Frontal cortex (tissue), 4 donors: ENCODE measurements at places on chromosomes 5 and 9.

DNA sequence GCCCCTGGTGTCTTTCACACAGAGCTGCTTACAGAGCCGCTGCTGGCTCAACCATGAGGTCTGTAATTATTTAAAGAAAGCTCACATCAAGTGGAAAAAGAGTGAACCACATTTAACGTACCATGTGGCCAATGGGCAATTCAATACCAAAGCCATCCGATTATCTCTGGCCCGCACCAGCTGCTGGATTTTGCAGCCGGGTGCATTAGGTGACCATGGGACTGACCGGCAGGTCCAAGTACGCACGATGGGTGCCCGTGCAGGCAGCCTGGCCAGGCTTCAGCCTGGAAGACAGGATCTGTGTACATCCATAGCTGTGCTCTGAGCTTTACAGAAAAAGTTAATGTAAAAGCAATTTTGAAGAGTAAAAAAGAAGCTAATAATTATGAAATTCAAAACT lies 20.5 kb downstream of the PPARGC1B start:
- no peak for DNase-seq

DNA sequence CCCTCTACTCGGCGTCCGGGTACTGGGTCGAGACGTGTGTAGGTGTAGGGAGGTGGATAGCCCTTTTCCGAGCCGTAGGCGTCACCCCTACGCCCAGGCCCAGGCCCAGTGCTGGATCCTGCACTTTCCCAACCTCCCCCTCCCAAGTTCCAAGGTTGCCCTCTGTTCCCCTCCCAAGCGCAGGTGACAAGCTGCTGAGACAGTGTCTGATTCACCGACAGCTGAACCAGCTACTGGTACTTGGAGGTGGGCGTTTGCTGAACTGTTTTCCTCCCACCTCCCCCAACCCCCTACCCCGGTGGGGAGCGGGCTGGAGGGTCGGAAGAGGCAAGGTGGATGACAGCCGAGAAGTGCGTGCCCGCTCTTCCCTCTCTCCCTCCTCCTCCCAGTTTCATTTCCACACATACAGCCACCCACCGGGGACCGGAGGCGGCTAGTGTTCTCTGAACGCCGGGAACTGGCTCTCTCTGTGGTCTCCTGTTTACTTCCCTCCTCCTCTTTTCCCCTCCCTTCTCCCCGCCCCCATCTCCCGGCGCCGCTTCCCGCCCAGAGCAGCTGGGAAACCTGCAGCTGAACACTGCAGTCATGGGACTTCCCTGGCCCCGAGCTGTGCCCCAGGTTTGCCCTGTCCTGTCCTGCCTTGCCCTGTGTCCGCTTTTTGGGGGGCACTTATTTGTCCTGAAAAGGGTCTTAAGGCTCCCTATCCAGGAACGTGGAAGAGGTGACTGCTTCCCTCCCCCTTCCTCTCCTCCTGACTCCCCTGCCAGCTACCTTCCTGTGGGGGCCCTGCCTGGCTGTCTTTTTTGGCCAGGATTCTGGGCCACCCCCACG lies 6.2 kb upstream of the KLF9 start:
- peak; percentile 71 for DNase-seq

- DNase-seq = no peak
Measured at GRCh38 chr9:2086971-2087370, 71.8 kb downstream of the SMARCA2 start.

DNA sequence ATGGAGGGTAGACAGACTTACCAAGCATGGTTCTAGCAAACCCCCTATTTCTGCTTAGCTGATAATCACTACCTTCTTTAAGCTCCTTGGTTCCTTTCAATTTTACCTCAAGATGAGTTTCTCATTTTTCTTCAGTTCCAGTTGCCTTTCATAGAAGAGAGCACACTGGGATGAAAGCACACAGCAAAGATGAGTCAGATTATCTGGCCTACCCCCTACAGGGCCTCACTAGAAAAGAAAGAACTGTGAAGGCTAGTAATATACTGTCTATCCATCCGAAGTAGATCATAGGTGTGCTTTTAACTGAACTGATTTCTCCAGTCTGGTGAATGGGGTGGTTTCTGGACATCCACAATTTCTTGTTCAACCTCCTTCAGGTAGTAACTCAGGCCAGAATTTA lies 122.5 kb downstream of the TRPM3 start:
- DNase-seq = no peak

- no peak for DNase-seq
Measured at GRCh38 chr5:83474991-83475390, 3.4 kb downstream of the VCAN start.

DNA sequence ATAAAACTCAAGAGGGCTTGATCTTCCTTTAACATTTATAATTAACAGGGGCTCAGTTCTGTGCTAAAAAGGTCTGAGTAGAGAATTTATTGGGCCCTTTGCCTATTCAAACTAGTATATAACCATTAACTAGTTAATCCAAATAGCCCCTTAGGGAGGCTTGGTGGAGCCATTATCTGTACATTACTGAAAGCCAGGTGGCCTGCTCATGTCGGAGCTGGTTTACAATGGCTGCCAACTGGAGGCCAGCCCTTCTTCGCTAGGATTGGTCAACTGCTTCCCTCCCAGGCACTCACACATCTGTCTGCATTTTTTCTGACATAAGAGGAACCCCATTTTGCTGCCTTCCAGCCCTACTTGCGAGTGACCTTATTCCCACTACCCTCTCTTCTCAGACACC lies 30.4 kb upstream of the NDFIP1 start:
- DNase-seq = no peak

GRCh38 chr9:96168882-96169281 lies 133.1 kb downstream of the HSD17B3 start:
- no peak for DNase-seq

DNA sequence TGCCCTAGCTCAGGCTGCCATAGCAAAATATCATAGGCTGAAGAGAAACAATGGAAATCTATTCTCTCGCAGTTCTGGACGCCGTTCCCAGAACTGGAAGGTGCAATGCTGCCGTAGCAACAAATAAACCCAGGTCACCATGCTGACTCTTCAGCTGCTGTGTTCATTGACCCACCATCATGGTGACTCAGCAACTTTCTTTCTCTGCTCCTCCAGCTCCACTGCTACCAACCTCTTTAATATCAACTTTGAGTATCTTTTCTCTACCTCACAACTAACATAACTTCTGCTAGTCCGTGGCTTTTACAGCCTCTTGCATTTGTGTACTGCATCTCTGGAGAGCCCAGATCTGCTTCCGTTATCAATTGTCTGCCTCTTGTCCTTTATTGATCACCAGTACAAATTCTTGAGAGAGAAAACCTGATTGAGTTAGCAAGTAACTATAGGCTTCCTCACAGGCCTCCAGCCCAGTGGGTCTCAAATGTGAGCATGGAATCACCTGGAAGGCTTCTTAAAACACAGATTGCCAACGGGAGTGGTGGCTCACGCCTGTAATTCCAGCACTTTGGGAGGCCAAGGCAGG lies 47.3 kb upstream of the SLC30A5 start:
- DNase-seq = no peak

- no peak for DNase-seq
Measured at GRCh38 chr9:98993570-98993945, 49.9 kb downstream of the COL15A1 start.

DNA sequence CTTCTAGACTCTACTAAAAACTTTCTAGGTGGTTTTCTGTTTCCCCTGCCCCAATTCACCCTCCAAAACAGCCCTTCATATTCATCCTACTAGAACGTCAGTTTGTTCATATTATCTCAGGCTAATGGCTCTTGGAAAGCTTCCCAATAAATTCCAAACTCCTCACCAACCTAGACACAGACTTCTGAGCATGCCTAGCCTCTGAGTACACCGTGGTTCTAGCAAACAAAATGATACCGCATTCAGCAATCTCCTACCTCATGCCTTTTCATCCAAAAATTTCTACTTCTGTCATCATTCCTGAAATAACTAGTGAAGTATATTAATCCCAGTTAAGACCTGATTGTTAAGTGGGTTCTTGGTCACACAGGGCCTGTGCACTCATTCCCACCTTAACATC lies 46.5 kb upstream of the NR5A1 start:
- no peak for DNase-seq

DNA sequence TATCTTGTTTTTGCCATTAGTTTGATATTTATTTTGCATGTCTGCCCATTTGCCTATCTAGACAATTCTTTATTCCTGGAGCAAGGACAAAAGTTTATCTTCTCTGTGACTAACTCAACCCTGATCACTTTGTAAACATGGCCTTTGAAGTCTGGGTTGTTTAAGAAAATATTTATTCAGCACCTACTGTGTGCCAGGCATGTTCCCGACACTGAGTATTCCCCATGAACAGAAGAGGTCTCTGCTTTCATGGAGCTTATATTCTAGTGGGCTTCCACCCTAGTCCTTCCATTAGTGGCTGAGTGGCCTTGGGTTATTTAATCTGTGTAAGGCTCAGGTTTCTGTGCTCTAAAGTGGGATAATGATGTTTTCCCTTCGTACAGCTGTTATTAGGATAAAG lies 49.7 kb downstream of the SEMA6A start:
- no peak for DNase-seq

GRCh38 chr5:14627270-14627669 lies 37.2 kb upstream of the OTULIN start:
- DNase-seq = no peak

- no peak for DNase-seq
Measured at GRCh38 chr5:9173281-9174048, 372.4 kb downstream of the SEMA5A start.

- no peak for DNase-seq
Measured at GRCh38 chr9:6910032-6910431, 152.3 kb downstream of the KDM4C start.

DNA sequence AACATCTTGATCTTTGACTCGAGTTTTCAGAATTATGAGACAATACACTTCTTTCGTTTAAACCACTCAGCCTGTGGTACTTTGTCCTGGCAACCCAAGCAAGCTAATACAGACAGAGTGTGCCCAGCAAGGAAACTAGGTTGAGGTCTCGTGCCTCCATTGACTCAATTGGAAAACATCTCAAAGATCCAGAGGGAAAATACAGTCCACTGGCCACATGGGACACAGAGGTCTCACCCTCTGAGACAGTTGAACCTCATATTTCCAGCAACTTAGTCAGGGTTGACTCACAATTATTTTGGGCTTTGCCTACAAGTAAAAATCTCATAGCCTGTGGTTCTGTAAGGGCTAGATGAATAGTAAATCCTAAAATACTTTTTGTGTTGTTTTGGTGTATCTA lies 631.5 kb downstream of the MTRR start:
- no peak for DNase-seq

- DNase-seq = no peak
Measured at GRCh38 chr5:50550267-50550666, 109.2 kb upstream of the EMB start.

DNA sequence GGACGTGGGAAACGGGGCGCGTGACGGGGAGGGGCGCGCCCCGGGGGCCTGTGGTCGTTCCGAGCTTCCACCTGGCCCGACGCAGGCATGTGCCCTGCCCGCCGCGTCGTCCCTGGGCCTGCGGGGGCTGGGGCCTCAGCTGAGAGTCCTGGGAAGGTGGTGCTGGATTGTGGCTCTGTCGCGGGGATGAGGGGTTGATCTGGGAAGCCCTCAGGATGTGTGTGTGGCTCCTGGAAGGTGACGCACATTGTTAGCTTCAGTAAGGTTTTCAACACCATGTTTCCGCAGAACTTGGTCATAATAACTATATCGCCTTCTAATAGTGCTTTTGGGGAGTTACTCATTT lies 589.1 kb downstream of the MTRR start:
- DNase-seq = no peak

DNA sequence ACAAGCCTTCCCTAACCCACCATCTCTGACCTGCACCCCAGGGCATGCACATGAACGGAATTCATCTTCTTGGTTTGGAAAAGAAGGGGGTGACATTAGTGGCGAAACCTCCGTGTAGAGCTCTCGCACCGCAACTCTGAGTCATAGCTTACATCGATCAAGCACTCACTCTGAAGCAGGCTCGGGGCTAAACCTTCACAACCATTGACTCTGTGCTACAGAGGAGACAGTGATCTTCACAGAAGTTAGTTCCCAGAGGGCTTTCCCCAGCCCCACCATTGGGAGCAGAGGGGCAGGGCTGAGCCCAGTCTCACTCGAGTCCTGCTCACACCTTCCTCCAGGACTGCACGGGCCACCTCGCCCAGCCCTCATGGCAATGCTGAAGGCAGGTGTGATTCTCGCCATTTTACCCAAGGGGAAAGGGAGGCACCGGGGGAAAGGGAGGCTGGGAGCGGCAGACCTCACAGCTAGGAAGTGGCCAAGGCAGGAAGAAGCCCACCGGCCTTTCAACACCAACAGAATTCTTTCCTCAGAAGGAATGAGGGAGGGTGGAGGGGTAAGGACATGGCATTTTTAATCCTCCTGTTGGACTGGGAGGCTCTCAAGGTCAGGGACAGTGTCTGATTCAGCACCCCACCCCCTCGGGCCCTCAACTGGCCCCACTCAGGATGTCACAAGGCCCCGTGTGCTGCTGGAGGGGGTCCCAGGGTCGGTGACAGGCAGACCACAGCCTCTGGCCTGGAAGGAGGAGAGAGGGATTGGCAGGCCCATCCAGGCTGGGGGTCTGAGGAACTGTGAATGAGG lies 25.9 kb upstream of the IL17B start:
- no peak for DNase-seq

GRCh38 chr5:93741136-93741811 lies at the start of gene POU5F2:
Gene POU5F2, minus strand, starts transcription at chr5:93741600. Its CDS starts 37 bp downstream, at chr5:93741563.
- DNase-seq = no peak

- DNase-seq = no peak
Measured at GRCh38 chr5:128532776-128533175, 5.3 kb downstream of the FBN2 start.

- DNase-seq = peak; percentile 67
Measured at GRCh38 chr5:36743891-36744772, 132.4 kb upstream of the NIPBL start.

- DNase-seq = no peak
Measured at GRCh38 chr5:3598207-3598606, 2.6 kb downstream of the IRX1 start.

DNA sequence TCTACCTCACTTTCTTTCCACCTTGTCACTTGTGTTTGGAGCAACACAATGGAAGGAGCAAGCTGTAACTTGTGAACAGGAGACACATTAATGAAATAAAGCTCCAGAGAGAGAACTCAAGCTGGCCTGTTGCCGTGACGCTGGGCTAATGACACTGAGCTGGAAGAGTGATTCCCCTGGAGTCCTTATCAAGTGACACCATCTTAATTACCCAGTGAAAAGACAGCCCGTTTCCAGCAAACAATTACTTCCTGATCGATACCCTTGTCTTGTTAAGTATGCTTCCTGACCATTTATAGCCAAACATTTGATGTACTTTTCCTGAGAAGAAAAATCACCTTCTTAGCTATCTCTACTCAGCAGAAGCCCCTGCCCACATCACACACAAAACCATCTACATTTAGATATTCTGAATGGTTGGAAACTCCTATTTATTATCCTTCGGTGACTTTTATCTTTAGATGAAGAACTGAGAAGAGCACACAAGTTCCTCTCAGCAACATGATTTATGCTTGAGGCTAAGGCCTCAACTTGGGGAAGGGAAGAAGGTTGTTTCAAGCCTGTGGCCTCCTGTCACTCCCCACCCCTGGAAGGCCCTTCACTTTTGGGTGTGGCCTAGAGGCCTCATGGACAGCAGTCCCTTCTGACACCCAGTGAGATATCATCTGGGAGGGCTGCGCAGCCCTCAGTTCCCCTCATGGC lies 34.1 kb downstream of the CRHBP start:
- DNase-seq = no peak
